Cerebellar cortex (tissue), 1 donor: ENCODE measurements at places on chromosomes 12 and 14.

GRCh38 chr12:54024127-54024526 lies 4.1 kb upstream of the HOXC6 start:
- no peak for DNase-seq

DNA sequence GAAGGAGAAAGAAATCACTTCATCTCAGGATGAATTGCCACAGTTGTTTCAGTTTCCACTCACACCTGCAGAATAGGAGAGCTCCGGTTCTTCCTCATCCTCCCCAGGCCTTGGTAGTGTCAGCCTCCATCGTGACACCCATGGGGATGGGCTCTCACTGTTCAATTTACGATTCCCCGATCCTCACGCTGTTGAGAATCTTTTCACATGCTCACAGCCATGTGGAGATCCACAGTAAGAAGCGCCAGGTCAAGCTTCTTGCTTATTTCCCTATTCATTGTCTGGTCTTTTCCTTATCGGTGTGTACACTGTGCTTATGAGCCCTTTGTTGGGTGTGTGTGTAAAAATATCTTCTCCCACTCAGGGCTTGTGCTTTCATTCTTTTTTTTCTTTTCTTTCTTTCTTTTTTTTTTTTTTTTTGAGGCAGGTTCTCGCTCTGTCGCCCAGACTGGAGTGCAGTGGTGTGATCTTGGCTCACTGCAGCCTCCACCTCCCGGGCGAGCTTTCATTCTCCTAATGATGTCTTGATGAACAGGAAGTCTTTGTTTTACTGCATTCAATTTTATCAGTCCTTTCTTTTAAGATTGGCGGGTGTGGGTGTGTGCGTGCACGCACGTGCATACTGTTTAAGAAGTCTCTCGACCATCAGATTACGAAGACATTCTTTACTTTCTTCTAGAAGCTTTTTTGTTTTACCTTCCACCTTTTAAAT lies 21.5 kb downstream of the RIN3 start:
- no peak for DNase-seq

DNA sequence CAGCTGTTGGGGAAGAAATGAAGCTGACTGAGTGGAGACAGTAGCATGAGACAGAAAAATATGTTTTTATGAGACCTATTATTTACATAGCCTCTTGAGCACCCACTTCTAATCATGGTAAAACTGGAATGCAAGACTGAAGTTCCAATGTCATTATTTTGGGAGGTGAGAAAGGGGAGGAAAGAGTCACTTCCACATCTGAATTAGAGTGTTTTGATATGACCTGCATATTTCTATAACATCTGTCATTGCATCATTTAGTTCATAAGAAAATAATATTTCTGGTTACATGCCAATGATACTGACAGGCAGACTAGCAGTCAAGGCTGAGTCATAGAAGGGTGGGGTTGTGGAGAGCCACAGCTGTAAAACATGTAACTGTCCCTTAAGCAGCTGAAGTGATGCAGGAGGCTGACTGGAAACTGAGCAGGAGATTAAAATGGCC lies 26.7 kb downstream of the NTN4 start:
- no peak for DNase-seq

DNA sequence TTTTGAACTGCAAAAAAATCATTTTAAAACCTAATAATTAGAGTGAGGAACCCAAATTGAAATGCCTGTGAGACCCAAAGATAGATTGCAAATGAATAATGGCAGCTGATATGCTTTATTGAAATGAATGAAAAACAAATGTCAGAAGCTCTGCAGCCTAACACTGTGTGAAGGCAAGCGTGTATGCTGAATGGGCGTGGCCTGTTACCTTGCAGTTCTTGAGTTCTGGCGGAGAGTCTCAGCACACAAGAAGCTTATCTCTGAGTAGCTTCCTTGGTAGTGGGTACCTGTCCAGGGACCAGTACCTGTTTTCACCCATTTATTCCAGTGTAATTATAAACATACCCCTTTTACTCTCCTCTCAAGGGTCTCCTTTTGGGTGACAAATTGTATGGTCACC lies 341.2 kb downstream of the NPAS3 start:
- no peak for DNase-seq
